Left colon (tissue), 2 donors: ENCODE measurements at places on chromosomes 6 and 20.
A peak's percentile ranks its signal among the peaks of the same experiment; 100 is the strongest.

GRCh38 chr6:70574643-70575042 lies 7.9 kb downstream of the SDHAF4 start:
- DNase-seq: no peak

- DNase-seq: no peak
These were observed 194.9 kb upstream of the SMLR1 start for GRCh38 chr6:130632277-130632676.

- DNase-seq: no peak
These were observed 27.5 kb downstream of the RSPH3 start for GRCh38 chr6:158972241-158973233.

GRCh38 chr6:38148606-38149005 lies 329.1 kb downstream of the ZFAND3 start:
- DNase-seq: no peak

GRCh38 chr20:24991897-24992486 lies 559 bp downstream of the APMAP start:
- DNase-seq: peak; percentile 63

GRCh38 chr20:32140603-32141002 lies 31.1 kb downstream of the TM9SF4 start:
- DNase-seq: no peak

- DNase-seq: peak; percentile 62
These were observed 149.9 kb upstream of the PTPN1 start for GRCh38 chr20:50360218-50360672.

DNA sequence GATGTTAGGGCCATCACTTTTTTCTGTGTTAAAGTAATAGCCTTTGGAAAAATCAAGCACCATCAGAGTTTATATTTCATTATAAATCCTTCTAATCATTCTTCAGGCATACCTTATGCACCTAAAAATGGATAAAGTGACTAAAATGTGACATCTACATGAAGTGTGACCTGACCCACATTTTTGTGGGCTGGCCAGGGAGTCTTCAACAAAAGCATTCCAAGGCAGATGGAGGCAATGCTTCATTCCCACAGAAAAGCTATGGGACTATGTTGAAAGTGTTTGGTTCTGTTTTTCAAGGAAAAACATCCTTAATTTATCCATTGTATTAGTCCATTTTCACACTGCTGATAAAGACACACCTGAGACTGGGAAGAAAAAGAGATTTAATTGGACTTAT lies 58.8 kb upstream of the LTV1 start:
- no peak for DNase-seq

DNA sequence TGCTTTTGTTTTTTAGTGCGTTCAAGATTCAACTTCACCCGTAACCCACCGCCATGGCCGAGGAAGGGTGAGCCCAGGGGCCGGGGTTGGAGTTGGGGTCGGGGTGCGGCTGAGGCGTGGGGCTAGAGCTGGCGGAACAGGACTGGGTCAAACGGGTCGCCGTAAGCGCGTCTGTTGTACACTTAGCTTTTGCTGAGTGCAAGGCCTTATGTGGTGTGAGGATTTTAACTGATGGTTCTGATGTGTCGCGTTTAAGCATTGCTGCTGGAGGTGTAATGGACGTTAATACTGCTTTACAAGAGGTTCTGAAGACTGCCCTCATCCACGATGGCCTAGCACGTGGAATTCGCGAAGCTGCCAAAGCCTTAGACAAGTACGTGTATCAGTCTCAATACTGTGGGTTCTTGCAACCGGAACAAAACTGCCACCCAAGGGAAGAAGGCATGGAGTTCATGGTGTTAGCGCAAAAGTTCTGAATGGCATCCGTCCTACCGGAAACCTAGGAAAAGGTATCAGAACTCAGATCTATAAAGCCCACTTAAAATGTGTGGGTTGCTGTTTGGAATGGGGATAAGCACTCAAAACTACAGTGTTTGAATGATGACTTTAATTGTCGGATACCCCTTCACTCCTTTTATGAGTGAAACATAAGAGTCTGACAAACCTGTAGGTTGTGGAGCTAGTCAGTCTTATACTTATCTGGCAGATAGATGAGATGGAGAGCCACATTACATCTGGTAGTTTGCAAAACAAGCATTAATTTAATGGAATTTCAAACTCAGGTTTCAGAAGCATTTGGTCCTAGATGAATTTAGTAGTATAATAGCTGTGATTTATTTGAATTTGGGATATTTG lies 574 bp downstream of the RPS12 start:
- no peak for DNase-seq

- no peak for DNase-seq
These were observed at the start of gene LBP for GRCh38 chr20:38346247-38346651. TSS of gene LBP (plus strand) at chr20:38346482. CDS start at chr20:38346517, 35 bp downstream.

GRCh38 chr6:148342350-148343046 lies at the start of gene SASH1:
TSS of gene SASH1 (plus strand) at chr6:148342838. CDS start at chr6:148343068, 230 bp downstream.
- peak; percentile 69 for DNase-seq

- no peak for DNase-seq
These were observed 165.0 kb downstream of the TRIM27 start for GRCh38 chr6:28758818-28759235.

GRCh38 chr6:19929312-19929711 lies 92.1 kb downstream of the ID4 start:
- no peak for DNase-seq

GRCh38 chr6:139591075-139591865 lies 216.8 kb upstream of the CITED2 start:
- DNase-seq: no peak

DNA sequence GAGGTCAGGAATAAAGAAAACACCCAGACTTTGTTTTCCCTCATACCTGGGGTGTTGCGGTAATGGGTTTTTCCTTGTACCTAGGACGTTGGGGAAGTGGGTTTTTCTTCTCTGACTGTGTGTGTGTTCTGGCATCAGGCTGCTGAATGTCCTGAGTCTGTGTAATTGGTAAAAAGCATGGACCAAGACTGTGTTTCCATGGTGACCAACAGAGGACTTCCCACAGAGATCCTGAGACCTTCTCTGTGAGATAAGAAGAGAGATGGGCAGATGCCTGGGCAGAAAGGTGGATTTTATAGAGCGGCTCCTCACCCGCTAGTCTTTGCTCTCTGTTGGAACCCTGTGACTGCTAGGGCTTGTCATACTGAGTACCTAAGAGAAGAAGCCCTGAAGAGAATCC lies 135.4 kb upstream of the GGTLC1 start:
- no peak for DNase-seq

DNA sequence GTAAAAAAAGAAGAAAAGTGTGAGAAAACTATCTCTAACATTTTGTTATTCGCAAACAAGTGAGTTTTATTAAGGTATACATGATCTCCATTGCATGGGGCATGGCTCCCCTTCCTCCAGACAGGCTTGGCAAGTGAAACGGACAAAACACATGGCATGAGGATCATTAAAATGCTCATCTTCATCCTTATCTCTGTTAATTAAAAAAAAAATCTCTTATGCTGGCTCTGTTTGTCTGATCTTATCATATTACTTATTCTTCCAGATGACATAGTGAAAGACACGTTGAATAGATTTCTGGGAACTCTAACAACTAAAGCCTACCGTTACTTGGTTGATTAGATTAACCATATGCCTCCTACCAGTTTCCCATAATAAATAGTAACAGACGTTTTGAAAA lies 89.4 kb downstream of the CLVS2 start:
- DNase-seq: no peak

- peak; percentile 33 for DNase-seq
These were observed 94.5 kb downstream of the HTR1B start for GRCh38 chr6:77368660-77369313.

DNA sequence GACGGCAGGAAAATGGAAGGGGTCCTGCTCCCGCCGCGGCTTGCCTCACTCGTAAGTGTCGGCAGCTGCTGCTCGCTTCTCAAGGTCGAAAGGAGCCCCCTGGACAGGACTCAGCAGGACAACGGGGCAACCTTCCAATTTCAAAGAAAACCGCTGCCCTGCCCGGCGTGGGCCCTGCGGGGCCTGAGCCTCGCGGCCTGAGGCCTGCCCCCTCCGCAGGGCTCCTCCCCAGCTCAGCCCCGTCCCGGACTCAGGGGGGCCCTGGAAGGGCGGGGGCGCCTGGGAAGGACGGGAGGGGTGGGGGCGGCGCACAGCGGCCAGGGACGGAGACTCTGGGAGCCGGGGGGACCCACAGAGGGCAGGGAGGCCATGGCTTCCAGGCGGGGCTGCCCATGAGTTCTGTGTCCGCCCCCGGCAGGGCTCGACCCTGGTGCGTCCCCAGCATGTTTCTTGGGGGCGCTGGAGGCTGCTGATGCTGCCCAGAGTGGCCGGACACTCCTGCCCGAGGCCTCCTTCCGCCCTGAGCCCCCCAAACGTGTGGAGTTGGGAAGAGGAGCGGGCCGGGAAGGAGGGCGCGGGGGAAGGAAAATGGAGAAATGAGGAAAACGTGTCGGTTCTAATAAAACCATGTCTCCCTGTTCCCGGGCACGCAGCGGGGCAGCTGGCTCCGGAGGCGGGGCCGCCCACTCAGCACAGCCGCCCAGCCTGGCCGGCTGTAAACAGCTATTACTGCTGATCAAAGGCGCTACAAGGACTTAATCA lies 114.6 kb downstream of the DLL1 start:
- no peak for DNase-seq

DNA sequence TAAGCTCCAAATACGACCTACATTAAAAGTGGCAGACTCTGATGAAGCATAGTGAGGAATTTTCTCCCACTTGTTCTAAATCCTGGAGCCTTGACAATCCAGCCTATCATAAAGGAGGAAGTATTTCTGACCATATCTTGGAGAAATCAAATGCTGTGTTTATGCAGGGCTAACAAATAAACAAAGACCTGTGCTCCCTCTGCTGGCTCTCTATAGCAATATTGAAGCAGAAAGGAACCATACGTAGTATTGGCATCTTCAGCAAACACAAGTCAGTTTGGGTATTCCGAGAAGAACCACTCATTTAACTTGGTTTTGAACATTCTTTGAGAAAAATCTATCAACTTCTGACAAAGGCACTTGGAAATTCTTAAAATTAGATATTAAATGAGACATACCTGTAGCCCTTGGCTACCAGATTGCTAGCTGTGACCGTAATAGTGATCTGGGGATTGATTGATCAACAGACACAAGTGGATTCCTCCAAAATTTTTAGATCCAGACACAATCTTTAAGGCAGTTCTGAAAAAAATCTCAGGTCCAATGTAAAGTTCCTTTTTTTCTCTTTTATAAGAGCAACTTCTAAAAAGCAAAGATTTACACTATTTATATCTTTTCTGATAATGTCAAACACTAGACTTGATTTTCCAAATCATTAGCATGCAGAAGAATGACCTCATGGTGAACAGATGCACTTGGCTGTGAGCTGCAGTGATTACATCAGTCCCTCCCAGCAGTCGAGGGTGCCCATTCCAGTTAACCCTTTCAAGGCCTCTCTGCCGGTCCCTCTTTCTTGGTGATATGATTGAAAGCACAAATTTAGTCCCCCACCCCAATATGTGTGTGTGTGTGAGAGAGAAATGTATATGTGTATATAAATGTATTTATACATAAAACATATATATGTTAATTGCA lies 40.2 kb downstream of the INSM1 start:
- DNase-seq: no peak

DNA sequence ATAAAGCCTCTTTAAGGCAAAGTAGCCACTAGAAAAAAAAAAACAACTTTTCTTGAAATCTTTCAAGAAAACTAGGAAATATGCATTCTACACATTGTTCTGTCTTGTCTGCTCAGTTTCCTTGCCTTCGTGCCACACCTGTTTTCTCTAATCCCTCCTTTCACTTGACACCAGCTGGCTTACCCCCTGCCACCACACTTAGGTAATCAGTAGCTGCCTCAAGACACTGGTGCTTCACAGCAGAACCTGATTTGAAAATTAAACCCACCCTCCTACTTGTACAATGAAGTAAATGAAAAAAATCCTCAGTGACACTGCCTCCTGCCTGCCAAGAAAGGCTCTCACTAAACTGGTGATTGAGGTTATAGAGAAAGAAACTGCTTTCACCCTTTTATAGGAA lies 45.8 kb upstream of the SCML4 start:
- DNase-seq: no peak

- peak; percentile 53 for DNase-seq
These were observed 6.5 kb downstream of the RBM38 start for GRCh38 chr20:57397693-57398108.

DNA sequence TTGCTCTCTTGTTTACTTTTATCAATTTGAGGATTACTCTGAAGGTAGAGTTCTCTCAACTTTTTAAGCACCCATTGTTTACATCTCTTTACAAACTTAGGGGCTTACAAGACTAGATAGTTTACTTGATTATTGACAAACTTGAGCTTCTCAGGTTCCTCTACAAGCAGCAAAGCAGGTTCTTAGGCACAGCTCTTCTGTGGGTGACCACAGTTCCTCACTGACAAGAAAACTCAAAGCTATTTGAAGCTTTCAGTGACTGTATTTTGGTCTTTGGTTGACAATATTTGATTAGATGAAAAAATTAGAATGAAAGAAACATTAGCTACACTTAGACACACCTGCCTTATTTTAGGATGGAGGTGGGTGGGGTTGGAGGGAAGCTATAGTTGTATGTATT lies 327.3 kb upstream of the RUNX2 start:
- no peak for DNase-seq

GRCh38 chr6:126396131-126396530 lies 56.2 kb downstream of the CENPW start:
- DNase-seq: no peak

DNA sequence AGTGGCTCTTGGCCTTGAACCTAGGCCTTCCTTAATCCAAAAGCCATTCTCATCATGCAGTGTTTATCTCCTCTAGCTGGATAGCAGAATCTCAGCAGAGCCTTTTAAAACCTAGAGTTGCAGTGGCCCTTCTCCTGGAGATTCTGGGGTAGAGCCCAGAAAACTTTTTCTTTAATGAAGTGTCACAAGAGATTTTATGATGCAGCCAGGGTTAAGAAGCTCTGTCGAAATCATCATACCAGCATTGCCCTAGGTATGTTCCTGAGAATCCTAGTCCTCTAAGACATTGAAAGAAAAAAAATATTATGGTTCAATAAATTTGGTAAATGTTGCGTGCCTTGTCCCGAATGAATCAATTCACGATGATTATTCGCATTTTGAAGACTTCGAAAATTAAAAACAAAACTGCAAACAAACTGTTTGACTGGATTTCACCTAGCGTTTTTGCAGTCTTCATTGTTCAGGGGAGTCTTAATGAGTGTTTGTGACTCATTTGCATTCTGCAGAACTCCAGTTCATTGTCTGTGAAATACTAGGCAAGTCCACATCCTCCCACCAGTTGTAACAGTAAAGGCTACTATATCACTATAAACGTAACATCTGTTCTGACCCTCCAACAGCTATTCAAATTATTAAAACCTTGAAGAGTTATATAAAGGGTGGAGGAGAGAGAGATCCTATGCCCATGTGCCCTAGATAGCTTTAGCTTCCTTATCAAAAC lies 198.6 kb downstream of the UST start:
- no peak for DNase-seq

- no peak for DNase-seq
These were observed 103.5 kb upstream of the CARMIL1 start for GRCh38 chr6:25175681-25176080.

GRCh38 chr6:98578016-98578415 lies 256.4 kb upstream of the POU3F2 start:
- no peak for DNase-seq

- DNase-seq: no peak
These were observed 115.5 kb downstream of the CCDC170 start for GRCh38 chr6:151609146-151609902.

- no peak for DNase-seq
These were observed 11.5 kb upstream of the DEFB113 start for GRCh38 chr6:49980898-49981297.
